ENCODE measurements at places on chromosomes 13 and 19.

DNA sequence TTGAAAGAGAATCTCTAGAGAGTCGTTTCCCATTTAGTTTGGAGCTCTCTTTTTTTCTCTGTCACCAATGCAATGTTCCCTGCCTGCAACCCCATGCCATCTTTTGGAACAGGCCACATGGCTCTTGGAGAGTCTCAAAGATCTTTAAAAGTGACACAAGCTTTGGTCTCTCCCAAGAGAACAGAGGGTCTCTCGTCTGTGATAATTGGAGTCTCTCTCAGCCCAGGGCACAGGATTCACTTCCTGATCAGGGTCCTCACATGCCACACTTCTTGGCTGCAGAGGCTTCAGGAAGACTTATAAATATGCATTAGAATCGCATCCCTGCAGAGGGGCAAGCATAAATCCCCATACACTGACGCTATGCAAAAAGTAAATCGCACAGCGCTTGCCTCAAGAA is 240.5 kb downstream of the IRS2 start:
- no peak for ATAC-seq

DNA sequence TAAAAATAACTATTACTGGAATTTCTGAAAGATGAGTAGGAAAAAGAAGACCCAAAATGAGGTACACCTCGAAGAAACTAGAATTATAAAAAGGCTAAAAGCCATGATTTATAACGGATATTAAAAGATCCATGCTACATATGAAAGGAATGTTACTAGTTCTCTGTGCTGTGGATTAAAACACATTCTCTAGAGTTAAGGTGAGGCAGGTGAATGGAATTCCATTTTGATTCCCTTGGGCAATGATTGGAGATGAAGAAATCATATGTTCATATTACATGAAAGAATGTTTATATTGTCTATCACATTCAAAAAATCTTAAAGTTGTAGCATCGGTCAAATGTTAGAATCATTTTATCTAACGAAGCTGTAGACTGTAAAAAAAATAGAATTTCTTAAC is 783.7 kb downstream of the PCDH9 start:
- ATAC-seq = no peak

DNA sequence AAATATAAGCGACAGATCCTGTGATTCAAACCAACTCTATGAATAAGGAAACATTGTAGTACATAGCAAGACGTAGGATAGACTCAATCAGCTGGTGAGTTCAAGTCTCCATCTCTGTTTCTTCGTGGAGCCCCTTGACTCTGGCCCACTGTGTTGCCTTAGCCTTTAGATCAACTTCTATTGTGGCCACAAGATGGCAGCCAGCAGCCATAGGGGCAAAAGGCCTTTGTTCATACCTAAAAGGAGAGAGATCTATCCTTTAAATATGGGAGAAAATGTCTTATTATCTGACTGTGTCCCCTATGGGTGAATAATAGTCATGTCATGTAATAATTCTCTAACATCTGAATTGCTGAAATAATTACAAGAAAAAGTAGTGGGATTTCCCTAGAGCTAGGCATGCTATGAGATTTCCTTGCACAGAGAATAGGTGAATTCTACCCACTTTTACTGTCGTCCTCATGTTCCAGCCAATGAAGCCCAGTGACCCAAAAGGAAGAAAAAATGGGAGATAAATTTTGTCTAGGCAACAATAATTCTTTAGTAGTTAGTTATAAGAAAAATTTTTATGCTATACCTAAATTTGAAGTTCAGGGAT is 129.4 kb downstream of the PCDH20 start:
- ATAC-seq = no peak

- peak; percentile 80 for ATAC-seq
Observed at GRCh38 chr19:43784241-43784980, 3.6 kb upstream of the KCNN4 start.

- peak; percentile 74 for ATAC-seq
Observed at GRCh38 chr13:101449790-101450748, 2.4 kb upstream of the ITGBL1 start.

- ATAC-seq = no peak
Observed at GRCh38 chr19:40716031-40716481, 630 bp downstream of the COQ8B start.

DNA sequence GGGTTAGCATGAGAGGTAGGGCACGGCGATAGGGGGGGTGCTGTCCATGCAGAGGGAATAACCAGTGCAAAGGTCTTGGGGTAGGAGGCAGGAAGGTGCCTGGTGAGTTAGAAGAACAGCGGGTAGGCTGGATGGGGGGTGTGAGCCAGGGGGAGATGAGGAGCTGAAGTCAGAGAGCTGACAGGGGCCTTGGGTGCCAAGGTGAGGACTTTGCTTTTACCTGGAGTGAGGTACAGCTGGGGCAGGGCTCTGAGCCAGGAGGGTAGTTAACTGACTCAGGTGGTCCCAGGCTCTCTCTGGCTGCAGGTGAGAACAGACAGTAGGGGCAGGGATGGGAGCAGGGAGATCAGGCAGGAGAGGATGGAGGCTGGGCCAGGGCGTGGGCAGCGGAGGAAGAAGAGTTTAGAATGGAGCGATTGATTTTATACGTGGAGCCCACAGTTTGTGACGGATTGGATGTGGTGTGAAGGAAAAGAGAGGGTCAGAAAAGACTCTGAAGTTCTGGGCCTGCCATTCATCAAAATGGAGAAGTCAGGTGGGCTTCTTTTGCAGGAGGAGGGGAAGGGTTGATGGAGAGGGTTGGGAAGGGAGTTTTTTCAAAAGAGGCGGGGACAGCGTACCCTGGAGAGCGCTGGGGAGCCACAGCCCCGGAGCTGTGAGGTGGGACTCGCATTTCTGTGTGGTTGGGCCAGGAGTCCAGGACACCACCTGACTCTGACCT is 1.2 kb upstream of the GRAMD1A start:
- no peak for ATAC-seq

DNA sequence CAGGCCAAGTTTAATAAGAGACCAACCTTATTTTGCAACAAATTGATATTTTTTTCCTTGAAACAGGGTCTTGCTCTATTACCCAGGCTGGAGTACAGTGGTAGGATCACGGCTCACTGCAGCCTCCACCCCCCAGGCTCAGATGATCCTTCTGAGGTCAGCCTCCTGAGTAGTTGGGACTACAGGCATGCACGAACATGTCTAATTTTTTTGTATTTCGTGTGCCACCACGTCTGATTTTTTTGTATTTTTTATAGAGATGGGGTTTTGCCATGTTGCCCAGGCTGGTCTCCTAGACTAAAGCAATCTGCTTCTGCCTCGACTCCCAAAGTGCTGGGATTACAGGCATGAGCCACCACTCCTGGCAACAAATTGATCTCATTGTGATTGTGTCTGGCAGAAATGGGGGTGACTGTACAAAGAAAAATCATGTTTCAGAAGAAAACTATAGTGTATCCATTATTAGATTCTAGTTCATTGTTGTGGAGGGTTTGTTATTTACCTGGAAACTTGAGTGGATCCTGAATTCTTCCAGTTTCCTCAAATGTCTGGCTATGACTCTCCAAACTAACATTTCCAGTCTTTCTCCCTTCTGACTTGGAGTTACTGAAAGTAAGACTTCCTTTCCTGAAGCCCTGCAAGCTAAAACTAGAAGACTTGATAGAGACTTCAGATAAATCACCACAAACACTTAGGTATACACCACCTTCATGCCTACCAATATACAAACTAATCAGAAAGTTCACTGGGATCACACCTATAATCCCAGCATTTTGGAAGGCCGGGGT is 17.3 kb upstream of the AKT2 start:
- ATAC-seq = no peak

DNA sequence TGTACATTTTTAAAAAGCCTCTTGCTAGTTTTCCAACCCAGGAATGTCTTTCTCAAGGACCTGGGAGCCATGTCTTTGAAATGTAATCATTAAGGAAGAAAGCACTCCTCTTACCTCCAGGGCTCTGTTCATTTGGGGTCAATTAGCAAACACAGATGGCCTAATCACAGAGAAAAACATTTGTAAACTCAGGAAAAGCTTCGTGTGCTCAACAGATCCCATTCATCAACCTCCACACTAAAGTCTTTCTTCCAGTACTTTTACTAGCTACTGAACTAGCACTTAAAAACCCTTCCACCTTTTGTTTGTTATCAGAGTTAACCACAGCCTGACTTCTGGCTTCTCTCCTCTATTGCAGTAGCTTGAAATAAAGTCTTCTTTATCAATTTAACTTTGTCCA is 441.4 kb downstream of the PCDH20 start:
- ATAC-seq = no peak

DNA sequence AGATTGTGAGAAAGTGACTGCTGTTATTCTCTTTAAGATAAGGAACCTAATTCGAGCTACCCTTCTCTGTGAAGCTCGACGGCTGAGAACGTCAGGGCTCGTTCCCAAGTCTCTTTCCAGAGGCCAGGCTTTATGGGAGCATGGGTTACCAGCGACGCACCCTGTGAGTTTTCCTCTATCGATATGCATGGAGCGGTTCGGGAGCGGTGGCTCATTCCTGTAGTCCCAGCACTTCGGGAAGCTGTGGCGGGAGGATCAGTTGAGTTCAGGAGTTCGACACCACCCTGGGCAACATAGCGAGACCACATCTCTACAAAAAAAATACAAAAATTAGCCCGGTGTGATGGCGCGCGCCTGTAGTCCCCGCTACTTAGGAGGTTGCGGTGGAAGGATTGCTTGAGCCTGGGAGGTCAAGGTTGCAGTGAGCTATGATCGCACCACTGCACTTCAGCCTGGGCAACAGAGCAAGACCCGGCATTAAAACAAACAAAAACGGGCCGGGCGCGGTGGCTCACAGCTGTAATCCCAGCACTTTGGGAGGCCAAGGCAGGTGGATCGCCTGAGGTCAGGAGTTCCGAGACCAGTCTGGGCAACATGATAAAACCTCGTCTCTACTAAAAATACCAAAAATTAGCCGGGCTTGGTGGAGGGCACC is 681 bp upstream of the ZNF606 start:
- ATAC-seq = no peak

DNA sequence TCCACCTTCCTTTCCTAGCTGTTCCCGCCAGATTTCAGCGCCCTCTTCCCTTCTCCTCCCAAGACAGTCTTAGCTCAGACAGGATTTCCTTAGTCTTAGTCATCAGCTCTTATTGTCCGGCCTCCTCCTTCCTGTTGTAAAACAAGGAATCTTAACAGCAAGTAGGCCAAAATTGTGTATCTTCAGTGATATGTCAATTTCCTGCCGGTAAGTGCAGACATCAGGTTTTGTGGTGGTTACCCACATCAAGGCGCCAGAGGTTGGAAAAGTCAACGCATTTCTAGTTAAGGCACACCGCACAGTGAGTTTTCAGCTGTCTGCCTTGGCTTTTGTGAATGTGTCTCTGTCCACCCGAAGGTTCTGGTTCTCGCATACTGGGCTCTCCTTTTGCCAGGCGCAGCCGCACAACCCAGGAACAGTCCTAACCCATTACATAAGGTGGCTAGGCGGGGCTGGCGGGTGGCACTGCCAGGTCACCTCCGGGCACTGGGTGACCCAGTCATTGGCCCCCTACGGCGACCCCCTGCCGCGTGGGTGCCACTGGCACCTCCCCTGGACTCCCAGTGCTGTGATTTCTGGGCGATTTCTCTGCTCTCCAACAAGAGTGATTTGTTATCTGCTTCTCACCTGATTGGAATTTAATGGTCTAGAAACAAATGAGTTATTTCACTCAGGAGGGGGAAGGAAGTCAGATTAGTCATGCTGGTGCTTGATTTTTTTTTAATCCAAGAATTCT is 12.9 kb downstream of the COL4A2 start:
- ATAC-seq = peak; percentile 22

- ATAC-seq = no peak
Observed at GRCh38 chr13:33742321-33742720, 75.6 kb upstream of the RFC3 start.

- ATAC-seq = no peak
Observed at GRCh38 chr19:10882108-10882457, 10.7 kb downstream of the CARM1 start.

DNA sequence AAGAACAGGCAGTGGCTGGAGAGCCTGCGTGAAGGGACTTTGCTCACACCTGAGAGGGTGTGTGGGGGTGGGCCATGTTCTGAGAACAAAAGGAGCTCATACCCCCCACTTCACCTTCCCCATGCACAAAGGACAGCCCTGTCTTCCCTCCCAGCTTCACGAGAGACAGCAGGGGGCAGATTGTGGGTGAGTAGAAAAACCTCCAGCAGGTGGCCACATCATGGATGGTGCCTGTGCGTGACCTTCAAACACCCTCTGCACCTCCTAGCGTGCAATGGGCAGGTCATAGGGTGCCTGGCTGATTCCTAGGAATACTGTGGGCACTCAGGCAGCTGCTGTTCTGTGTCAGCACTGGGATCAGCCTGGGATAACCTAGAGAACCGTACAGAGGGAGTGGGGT is 36.3 kb upstream of the PSG9 start:
- ATAC-seq = no peak

- no peak for ATAC-seq
Observed at GRCh38 chr13:45356966-45357672, 16.1 kb upstream of the TPT1 start.

DNA sequence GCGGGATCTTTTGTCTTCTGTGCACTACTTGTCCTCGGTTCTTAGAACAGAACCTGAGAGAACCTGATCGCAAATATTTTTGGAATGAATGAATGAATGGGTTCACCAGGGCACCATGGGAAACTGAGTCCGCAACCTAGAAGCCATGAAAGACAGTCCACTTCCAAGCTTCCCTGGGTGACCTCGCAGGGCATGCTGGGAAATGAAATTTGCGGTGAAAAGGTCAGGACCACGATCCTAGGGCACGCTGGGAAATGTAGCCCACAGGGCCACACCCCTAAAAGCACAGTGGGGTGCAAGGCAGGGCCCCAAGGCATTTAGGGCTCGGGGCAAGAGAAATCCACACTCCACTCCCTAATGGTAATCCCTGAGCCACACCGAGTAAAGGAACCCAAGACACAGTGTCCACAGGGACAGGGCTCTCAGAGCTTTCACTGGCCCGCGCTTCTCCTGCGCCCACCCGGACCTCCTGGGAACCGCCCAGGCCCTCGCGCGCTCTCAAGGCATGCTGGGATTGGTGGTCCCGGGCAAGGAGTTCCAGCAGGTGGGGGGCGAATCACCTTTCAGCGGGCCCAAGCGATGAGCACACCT is 1.1 kb upstream of the PPP1R12C start:
- no peak for ATAC-seq

GRCh38 chr13:98175043-98175442 is 2.0 kb downstream of the RNF113B start:
- ATAC-seq = no peak

DNA sequence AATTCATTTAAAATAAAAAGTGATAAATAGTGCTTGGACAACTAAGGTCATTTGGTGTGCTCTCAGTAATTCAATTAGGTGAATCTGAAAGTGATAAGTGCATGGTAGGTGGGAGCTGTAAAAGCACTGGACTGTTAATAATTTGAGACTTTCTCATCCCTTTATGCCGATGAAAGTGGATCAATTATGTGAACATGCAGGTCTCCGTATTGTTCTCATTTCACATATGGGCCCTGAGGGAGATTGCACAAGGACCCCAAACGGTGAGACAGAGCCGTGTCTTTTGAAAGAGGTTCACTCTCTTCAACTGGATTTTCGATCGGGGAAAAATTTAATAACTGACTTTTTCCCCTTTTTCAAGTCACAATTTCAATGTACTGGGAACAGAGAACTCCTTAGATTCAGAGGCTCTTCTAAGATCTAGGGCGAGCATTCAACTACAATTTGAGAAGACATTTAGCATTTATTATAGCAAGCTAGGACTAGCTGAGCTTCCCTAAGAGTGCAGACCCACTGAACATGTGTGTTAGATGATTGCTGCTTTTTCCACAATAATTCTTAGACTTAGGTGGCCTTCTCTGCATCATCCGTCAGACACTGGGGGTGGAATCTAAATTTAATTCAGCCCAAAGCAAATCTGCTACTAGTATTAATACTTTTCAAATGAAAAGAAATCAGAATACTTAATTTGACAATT is 347.6 kb downstream of the OXGR1 start:
- ATAC-seq = no peak

- no peak for ATAC-seq
Observed at GRCh38 chr13:99689955-99690354, 188.7 kb downstream of the TM9SF2 start.

Measured in gastroesophageal sphincter (tissue), 4 donors.